Type B pancreatic cell (in vitro differentiated cells): ENCODE measurements at places on chromosomes 3 and 15. TPM values are rescaled to one million over a fixed set of nuclear protein-coding genes. Genes with fewer than 3 reads are reported as not detected.

Gene SLC24A1
- 9.8 and 15.8 TPM in 2 replicates for total RNA-seq

Gene GOLGA6D
- 0.19 TPM in 1 of 2 replicates, not detected in the other for total RNA-seq

Gene CNTN6
- total RNA-seq: 0.64 and 3.3 TPM in 2 replicates

Gene ERICH6
- total RNA-seq: not detected in 2 replicates

Gene CDHR4
- total RNA-seq: 0.29 TPM in 1 of 2 replicates, not detected in the other

DNA sequence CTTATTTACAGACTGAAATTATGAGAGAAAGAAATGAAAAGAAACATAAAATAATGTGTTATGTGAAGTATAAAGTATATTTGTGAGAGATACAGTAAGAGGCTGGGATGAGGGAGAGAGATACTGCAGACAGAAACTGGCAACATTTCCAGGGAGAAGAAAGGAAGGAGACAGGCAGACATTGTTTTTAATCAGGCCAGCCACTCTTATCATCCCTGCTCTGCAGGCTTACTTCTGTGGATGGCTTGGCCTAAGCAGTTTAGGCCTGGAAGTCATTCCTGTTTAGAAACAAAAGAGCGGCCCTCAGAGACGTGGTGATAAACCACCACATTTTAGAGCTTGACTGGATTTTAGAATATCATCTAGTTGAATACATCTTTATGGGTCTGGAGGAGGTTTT, 12.4 kb downstream of the PCCB start:
- no peak overlapping the region for H3K4me3 ChIP-seq
- no peaks in the 10 kb centered on the region for H3K27me3 ChIP-seq

DNA sequence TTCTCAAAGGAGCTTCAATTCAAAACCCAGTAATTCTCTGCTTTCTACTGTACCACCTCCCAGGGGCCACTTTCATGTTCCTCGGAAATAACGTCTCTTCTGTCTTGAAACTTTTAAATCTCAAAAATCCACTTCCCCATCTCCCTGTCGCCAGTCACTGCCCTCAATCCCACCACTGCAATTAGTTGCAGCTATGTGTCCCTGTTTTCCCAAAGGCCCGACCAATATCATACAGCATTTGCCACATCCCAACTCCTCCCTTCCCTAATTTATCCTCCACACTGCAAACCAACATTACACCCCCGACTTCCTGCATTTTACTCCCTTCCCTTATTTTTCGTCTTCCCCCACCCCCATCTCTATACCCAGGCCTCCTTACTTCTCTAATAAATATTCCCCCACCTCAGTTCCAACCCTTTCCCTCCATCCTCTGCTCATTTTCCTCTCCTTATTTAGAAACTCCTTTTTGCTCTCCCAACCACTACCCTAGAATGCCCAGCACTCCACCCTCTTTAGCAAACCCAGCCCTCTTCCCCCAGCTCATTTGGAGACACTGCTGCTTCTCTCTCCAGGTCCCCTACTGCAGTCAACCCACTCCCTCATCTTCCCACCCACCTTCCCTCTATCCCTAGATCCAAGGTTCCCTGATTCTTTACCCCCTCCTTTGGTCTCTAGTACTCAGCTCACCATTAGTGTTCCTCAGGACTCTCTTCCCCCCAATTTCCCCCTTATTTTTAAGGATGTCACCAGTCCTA, 1.1 kb downstream of the NPTN start:
- no peaks in the 10 kb centered on the region for H3K36me3 ChIP-seq
- H3K4me3 ChIP-seq: peak overlapping the region; percentile 96
- peak overlapping the region; percentile 39 for H3K27ac ChIP-seq
- peaks cover 41% of the 10 kb centered on the region for H3K4me1 ChIP-seq
- peaks cover 3% of the 10 kb centered on the region for H3K27me3 ChIP-seq

- no peak for DNase-seq
- no peaks in the 10 kb centered on the region for H3K4me1 ChIP-seq
- H3K27me3 ChIP-seq: peaks cover 21% of the 10 kb centered on the region
- no peaks in the 10 kb centered on the region for H3K36me3 ChIP-seq
- H3K4me3 ChIP-seq: no peak overlapping the region
- H3K27ac ChIP-seq: no peak overlapping the region
These were observed 55.3 kb downstream of the SLC28A2 start for GRCh38 chr15:45307230-45307924.

- H3K4me1 ChIP-seq: peaks cover 13% of the 10 kb centered on the region
- no peak overlapping the region for H3K4me3 ChIP-seq
- no peak for DNase-seq
- H3K36me3 ChIP-seq: peaks cover 37% of the 10 kb centered on the region
- no peaks in the 10 kb centered on the region for H3K27me3 ChIP-seq
These were observed 4.2 kb downstream of the UBAP1L start for GRCh38 chr15:65110676-65111292.

DNA sequence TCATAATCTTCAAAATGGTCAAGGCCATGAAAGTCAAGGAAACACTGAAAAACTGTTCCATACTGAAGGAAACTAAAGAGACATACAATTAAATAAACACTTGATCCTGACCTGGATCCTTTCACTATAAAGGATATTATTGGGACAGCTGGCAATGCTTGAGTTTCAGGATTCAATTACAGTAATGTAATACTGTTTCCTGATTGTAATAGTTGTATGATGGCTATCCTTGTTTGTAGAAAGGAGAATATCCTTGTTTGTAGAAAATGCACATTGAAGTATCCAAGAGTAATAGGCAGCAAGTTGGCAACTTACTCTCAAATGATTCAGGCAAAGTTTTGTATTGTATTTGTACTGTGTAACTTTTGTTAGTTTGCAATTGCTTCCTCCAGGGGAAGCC, 4.6 kb downstream of the CIDEC start:
- no peak for DNase-seq
- H3K27me3 ChIP-seq: peaks cover 3% of the 10 kb centered on the region
- peaks cover 16% of the 10 kb centered on the region for H3K4me1 ChIP-seq
- H3K36me3 ChIP-seq: no peaks in the 10 kb centered on the region
- H3K27ac ChIP-seq: peak overlapping the region; percentile 8
- no peak overlapping the region for H3K4me3 ChIP-seq

GRCh38 chr3:44240061-44240460, 1.6 kb upstream of the TOPAZ1 start:
- H3K4me3 ChIP-seq: no peak overlapping the region
- peaks cover 8% of the 10 kb centered on the region for H3K4me1 ChIP-seq
- H3K27ac ChIP-seq: no peak overlapping the region
- peaks cover 23% of the 10 kb centered on the region for H3K27me3 ChIP-seq
- no peak for DNase-seq

DNA sequence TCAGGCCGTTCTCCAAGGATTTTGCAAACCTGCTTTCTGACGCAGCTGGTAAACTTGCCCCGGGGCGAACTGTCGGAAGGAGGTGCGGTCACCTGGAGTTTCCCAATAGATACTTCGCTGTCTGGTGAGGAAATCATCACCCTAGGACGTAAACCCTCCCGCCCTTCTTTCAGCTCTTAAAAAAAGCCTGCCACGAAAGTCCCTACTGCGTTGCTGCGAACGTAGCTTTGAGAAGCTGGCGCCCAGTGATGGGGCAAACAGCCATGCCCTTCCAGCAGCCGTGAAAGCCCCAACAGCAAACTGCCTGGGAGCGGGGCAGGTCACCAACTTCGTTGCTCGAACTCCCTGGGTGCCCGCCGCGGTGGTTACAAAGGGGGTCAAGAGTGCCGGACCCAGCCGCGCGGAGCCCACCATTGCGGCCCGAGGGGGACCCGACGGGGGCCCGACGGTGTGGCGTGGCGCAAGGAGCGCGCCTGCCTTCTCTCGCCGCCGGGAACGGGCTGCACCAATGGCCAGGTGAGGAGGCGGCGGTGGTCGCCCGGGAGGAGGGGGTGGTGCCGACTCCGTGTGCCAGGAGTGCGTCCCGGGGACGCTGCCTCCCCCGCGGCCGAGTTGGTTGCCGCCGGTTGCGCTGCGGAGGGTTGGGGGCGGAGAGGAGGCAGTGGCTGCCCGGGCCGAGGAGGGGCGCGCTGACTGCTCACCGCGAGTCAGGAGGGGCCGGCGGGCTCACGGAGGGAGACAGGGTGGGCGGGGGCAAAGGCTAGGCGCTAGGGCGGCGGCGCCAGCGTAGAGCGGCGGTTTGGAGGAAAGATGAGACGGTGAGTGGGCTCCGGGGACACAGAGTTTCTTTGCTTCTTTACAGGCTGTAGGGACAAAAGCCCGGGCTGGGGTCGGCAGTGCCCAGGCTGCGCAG, at the start of gene PHLDB2:
Gene PHLDB2, plus strand, starts transcription at position 205 of the 913 bp plus-strand sequence. CDS start 24,813 bp downstream, outside the sequence.
- peak within 1 kb of the TSS; percentile 97 for H3K4me3 ChIP-seq
- peak within 1 kb of the TSS; percentile 86 for H3K27ac ChIP-seq
- H3K27me3 ChIP-seq: peaks cover 19% of the 10 kb centered on the region
- H3K36me3 ChIP-seq: peaks cover 3% of the 10 kb centered on the region
- DNase-seq: peak; percentile 87
- peaks cover 40% of the 10 kb centered on the region for H3K4me1 ChIP-seq

- H3K4me3 ChIP-seq: peak overlapping the region; percentile 92
- peak overlapping the region; percentile 93 for H3K27ac ChIP-seq
- DNase-seq: no peak
- no peaks in the 10 kb centered on the region for H3K36me3 ChIP-seq
These were observed 9.1 kb upstream of the GNAI2 start for GRCh38 chr3:50226888-50227389.

GRCh38 chr3:23157331-23157730, 45.8 kb upstream of the UBE2E2 start:
- H3K27me3 ChIP-seq: peaks cover 4% of the 10 kb centered on the region
- no peak overlapping the region for H3K27ac ChIP-seq
- H3K4me3 ChIP-seq: no peak overlapping the region
- H3K36me3 ChIP-seq: no peaks in the 10 kb centered on the region
- no peak for DNase-seq
- peaks cover 22% of the 10 kb centered on the region for H3K4me1 ChIP-seq

GRCh38 chr3:79253271-79253670, 514.5 kb downstream of the ROBO1 start:
- no peak for DNase-seq
- H3K4me1 ChIP-seq: peaks cover 11% of the 10 kb centered on the region
- no peaks in the 10 kb centered on the region for H3K27me3 ChIP-seq
- no peak overlapping the region for H3K4me3 ChIP-seq
- H3K27ac ChIP-seq: no peak overlapping the region

GRCh38 chr3:40461161-40461560, 4.0 kb downstream of the RPL14 start:
- H3K27ac ChIP-seq: peak overlapping the region; percentile 16
- peaks cover 19% of the 10 kb centered on the region for H3K4me1 ChIP-seq
- DNase-seq: no peak
- H3K4me3 ChIP-seq: no peak overlapping the region

GRCh38 chr3:104952146-104952972, 414.4 kb upstream of the ALCAM start:
- no peak overlapping the region for H3K4me3 ChIP-seq
- H3K27me3 ChIP-seq: no peaks in the 10 kb centered on the region
- no peaks in the 10 kb centered on the region for H3K36me3 ChIP-seq
- no peak overlapping the region for H3K27ac ChIP-seq

DNA sequence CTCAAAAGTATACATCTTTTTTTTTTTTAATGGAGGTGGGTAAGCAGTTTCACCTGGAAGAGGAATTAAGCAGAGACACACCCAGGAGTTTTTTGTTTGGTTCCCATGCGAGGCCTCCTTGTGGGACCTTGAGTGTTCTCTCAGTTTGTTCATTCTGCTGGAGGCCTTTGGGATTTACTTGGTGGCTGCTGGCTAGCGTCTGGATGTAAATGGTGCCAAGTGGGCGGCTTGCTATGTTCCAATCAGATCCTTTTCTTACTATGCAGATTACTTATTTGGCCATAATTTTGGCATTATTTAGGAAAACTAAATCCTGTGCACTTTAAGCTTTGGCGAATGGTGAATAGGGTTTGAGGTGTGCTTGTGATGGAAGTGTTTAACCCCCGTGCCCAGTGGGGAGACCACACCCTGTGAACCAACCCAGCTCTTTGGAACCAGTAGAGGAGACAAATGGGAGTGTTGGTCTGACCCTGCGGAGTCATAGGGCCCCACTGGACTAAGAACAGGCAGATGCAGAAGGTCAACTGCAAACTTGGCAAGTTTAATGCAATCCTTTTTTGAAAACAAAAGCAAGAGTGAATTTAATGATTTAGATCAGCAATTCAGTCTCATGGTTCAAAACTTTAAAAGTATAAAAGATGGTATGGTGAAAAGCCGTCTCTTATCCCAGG, 79.4 kb downstream of the EBLN2 start:
- H3K27me3 ChIP-seq: no peaks in the 10 kb centered on the region
- DNase-seq: no peak
- peaks cover 42% of the 10 kb centered on the region for H3K4me1 ChIP-seq

- DNase-seq: no peak
- H3K27me3 ChIP-seq: peaks cover 14% of the 10 kb centered on the region
- no peak overlapping the region for H3K27ac ChIP-seq
- no peaks in the 10 kb centered on the region for H3K36me3 ChIP-seq
- H3K4me3 ChIP-seq: no peak overlapping the region
These were observed 35.6 kb upstream of the PRR23E start for GRCh38 chr3:127157171-127157828.

DNA sequence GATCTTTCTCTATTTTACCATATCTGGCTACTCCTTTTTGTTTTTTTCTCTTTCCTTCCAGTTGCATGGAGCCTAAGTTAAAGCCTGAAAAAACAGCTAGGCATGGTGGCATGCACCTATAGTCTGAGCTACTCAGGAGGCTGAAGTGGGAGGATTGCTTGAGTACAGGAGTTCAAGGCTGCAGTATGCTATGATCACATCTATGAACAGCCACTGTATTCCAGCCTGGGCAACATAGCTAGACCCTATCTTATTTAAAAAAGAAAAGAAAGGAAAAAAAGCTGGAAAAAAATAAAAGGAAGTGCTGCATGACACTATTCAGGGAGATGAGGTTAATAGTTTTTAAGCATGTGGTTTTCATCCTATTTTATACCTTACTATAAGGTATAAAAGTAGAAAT, 4.0 kb upstream of the SKIL start:
- H3K4me3 ChIP-seq: no peak overlapping the region
- no peaks in the 10 kb centered on the region for H3K27me3 ChIP-seq
- peaks cover 26% of the 10 kb centered on the region for H3K4me1 ChIP-seq
- DNase-seq: no peak

DNA sequence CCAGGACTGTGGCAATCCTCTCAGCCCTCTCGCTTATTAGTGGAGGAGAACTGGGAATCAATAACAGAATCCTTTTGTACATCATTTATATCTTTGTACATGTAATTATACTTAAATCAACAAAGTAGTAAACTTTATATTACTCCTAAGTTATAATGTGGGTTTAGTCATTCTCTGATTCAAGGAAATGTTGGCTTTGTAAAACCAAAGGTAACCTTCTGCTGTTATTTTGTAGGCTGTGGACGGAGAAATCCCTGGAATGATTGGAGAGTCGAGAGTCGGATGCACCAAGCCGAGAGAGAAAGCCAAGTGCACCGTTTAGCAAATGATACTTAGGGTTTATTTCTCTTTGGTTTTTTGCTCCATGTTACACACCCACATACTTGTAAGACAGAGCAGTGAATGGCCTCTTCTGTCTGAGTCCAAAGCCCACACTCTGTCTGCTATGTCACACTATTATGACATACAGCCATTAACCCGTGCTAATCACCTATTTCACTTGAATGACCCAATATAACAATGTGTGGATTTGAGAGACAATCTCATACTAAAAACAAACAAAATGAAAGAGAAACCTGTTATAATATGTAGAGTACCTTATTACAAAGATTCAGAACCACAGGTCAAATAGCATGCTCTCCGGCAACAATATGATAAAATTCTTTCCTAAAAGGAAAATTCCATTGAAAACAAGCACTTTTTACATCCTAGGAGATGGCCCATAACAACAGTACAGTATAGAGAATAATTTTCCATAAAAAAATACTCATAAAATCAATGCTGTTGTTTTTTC, 72.2 kb downstream of the MECOM start:
- no peak overlapping the region for H3K4me3 ChIP-seq
- no peak for DNase-seq
- no peaks in the 10 kb centered on the region for H3K36me3 ChIP-seq
- H3K27ac ChIP-seq: no peak overlapping the region
